ENCODE measurements at places on chromosomes 7 and 10.

GRCh38 chr7:55104712-55105433, 86.1 kb downstream of the EGFR start:
- peak; percentile 59 for DNase-seq

GRCh38 chr7:22670422-22670815, 56.6 kb upstream of the IL6 start:
- no peak for DNase-seq

GRCh38 chr10:78309536-78310237, 276.0 kb downstream of the RPS24 start:
- no peak for DNase-seq

GRCh38 chr10:49398986-49399385, 3.1 kb upstream of the DRGX start:
- no peak for DNase-seq

- no peak for DNase-seq
Observed at GRCh38 chr7:84948634-84949033, 238.2 kb downstream of the SEMA3D start.

All from RCC 7860 (cell line).